ENCODE measurements at places on chromosomes 4 and X.

- DNase-seq: no peak
Measured at GRCh38 chrX:20514358-20514757, 247.6 kb upstream of the RPS6KA3 start.

GRCh38 chr4:76969941-76970529 is 20.5 kb downstream of the SEPTIN11 start:
- DNase-seq: no peak

DNA sequence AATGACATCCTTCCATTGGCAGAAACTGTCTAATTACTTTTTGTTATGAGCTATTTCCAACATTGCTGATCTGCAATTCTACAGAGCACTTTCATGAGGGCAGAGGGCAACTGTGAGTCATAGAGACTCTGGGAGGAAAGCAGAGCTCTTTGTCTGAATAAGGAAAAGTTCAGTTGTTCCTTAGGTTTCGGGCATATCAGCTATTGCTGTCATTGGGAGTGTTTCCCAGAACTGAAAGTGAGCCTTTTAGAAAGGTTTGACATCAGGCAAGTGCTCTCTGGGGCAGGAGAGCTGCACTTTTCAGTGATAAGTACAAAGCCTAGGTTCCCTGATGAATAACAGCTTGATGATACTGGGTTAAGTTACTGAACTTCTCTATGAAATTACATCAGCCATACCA is 119.2 kb upstream of the EDNRA start:
- DNase-seq: peak; percentile 45

- DNase-seq: no peak
Measured at GRCh38 chr4:31585503-31585902, 865.3 kb downstream of the PCDH7 start.

GRCh38 chrX:56248492-56248891 is 16.3 kb downstream of the KLF8 start:
- DNase-seq: peak; percentile 32

DNA sequence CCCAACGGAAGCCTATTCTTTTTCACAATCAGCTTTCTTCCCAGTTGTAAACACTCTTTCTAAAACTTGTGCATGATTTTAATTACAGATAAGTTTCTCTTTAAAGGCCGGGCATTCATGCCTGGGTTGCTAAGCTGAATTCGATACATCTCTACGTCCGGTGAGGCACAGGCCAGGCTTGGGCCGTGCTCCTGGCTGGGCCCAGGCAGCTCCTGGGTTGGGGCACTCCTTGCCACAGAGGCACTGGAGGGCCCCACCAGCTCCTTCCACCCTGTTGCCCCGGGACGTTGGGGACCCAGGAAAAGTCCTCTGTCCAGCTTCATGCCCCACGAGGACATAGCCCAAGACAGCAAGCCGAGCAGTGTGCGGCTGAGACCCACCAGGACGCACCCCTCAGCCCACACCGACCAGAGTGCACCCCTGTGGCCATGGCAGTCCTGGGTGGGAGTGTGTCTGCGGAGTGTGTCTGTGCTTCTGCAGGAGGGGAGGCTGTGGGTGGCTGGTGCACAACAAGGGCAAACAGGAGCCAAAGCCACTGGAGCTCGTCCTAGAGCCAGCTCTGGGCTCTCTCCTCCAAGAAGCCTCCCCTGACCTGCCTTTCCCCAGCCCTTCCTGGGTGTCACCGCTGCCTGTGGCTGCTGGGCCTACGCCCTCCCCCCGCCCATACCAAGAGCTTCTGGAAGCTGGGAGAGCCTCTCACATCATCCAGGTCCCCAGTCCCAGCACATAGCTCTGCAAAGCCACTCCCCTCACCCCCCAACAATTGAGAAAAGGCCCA is 128.0 kb upstream of the NKX1-1 start:
- peak; percentile 46 for DNase-seq

GRCh38 chrX:26783512-26784225 is 567.7 kb downstream of the MAGEB5 start:
- no peak for DNase-seq

- no peak for DNase-seq
Measured at GRCh38 chr4:35965300-35965699, 279.0 kb downstream of the ARAP2 start.

GRCh38 chrX:39201305-39201990 is 400.2 kb downstream of the MID1IP1 start:
- DNase-seq: no peak

GRCh38 chrX:150806827-150807226 is 91.6 kb downstream of the CD99L2 start:
- DNase-seq: no peak

DNA sequence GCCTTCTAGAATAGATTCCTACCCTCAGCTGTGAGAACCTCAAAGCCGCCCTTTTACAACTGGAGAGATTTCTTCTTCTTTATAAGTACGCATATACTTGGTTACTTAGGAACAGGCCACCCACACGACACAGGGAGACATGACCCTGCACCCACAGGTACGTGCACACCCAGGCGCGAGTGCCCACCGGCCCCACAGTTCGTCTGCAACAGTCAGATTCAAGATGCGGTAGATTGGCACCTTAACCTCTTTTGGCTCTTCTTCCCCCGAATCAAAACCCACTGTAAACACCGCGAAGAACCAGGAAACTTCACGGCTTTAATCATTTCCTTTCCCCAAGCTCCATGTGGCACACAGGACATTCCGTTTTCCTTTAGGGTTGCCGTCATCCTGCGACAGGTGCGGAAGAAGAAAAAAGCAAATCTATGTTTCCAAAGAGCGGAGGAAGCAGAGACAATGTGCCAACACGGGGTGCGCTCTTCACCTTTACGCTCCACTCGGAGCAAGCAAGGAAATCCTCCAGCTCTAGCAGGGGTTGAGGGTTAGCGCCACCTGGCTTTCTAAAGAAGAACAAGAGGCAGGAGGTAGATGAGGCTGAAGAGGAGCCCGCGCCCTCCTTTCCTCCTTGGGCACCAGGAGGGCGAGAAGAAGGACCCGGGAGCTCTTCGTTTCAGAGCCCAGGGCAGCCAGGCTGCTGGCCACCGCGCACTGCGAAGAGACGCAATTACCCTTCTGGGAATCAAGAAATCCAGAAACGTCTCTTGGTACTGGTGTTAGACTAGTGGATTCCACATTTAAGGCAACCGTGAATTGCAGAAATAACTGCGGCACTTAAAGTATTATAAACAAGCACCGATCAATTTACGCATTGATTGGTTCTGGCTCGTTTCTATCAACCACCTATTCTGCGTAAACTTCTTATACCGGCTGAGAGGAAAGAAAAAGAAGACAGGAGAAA is 35.7 kb downstream of the HAND2 start:
- DNase-seq: peak; percentile 46

DNA sequence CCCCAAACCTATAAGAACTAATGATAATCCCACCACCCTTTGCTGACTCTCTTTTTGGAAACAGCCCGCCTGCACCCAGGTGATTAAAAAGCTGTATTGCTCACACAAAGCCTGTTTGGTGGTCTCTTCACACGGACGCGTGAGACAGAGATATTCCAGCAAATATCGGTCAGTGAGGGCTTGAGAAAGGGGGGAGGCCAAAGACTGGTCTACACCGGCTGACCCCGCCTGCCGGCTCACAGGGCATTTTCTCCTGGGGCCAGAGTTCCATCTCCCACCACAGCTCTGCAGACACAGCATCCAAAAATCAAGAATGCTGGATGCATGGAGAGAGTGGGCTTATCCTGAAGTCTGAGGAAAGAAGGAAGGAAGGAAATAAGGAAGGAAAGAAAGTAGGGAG is 176.0 kb downstream of the SHOX start:
- DNase-seq: no peak

DNA sequence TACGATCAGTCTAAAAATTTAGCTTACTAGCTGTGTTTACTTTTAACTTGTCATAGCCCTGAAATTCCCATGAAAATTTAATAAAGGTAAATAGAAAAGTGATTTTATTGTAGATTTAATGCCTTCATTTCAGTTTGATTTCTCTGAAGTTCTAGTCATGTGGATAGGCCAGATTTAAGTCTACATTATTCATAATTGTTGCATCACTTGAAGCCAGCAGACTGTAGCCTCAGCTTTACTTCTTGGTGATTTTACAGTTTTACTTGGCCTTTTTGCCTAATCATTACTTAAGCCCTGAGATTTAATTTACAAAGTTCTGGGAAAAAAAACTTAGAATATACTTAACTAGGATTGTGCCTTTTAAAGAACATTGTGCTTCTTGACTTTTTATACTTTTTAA is 73.5 kb upstream of the FHDC1 start:
- no peak for DNase-seq

DNA sequence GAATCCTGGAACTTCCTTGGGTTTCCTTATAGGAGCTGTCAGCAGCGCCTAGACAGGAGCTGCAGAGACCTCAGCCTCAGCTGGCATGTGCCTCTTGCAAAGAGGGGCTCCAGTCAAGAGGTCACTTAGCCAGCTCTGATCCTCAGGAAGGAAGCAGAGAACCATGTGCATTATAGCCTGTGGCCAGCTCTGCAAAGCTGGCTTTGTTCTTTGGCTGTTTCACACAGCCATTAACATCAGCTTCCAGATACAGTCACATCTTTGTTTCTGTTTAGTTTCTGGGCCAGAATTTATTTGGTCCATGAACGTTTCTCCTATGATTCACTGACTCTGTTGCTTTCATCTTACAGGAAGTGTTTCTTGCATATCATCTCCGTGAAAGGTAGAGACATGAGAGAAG is 92.4 kb downstream of the CC2D2A start:
- DNase-seq: no peak

DNA sequence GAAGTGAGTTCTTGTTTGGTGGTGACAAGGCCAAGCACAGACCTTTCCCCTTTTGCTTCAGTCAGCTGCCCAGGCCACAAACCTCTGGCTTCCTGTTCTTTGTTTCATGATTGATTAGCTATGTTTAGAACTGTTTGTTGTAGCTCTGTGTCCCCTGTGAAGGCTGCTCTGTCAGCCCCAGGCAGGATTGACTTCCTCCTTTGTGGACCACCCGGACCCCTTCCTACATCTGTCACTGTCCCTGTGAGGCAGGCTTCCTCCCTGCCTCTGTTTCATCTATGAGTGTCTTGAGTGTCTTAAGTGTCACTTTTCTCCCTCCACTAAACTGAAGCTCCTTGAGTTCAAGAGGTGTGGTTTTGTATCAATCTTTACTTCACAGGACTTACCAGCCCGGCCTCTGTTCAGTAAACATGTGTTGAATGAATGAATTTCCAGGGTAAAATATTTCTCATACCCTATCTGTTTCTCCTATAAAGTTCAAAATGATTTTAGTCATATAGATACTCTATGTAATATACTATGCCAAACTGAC is 83.5 kb downstream of the ZNF674 start:
- no peak for DNase-seq

- no peak for DNase-seq
Measured at GRCh38 chr4:48985602-48985975, 486 bp upstream of the CWH43 start.

DNA sequence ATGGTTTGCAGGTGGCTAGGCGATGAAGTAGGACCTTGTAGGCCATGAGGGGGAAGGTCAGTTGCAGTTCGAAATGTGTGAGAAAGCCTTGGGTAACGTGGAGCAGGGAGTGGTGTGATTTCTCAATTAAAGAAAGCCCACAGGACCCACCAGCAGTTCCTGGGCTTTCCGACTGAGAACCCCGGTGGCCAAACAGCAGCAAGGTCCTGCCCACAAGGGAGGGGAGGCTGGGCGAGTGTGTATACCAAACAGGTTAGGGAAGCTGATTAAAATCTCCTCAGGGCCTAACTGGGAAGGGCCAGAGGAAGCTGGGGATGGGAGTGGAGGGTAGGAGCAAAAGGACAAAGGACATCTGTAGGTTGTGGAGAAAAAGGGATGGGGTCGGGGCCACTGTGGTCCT is 2.4 kb downstream of the ATP6AP1 start:
- no peak for DNase-seq

DNA sequence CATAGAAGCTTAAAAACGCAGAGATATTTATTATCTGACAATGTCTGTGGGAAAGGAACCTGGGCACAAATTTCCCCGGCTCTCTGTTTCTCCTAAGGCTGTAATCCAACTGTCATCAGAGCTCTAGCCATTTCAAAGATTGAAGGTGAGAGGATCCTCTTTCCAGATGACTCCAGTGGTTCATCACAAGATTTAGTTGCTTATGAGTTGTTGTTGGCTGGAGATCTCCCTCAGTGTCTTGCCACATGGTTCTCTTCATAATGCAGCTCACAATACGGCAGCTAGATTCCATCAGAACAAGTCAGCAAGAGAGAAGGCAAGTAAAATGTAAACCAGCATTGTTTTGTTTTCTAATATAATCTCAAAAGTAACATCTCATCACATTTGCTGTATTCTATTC is 369.4 kb downstream of the GASK1B start:
- DNase-seq: no peak

- DNase-seq: no peak
Measured at GRCh38 chr4:150938417-150938816, 76.7 kb downstream of the LRBA start.

DNA sequence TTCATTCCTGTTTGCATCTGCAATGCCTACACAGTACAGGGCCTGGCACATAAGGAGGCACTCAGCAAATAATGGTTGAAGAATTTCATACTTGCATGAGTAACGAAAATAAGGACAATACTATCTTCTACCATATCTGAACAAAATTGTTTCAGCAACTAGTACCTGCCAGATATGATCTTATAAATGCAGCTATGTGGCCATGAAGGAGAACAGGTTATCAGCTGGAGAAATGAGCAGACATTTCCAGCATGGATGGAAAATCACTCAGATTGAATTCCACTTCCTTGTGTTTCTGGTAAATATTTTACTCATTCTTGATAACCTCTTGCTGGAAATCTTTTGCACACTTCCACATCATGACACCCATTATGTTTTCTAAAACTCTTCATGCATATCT is 204.0 kb downstream of the ADAMTS3 start:
- DNase-seq: no peak

GRCh38 chr4:181890911-181891310 is 352.3 kb upstream of the TENM3 start:
- DNase-seq: no peak

DNA sequence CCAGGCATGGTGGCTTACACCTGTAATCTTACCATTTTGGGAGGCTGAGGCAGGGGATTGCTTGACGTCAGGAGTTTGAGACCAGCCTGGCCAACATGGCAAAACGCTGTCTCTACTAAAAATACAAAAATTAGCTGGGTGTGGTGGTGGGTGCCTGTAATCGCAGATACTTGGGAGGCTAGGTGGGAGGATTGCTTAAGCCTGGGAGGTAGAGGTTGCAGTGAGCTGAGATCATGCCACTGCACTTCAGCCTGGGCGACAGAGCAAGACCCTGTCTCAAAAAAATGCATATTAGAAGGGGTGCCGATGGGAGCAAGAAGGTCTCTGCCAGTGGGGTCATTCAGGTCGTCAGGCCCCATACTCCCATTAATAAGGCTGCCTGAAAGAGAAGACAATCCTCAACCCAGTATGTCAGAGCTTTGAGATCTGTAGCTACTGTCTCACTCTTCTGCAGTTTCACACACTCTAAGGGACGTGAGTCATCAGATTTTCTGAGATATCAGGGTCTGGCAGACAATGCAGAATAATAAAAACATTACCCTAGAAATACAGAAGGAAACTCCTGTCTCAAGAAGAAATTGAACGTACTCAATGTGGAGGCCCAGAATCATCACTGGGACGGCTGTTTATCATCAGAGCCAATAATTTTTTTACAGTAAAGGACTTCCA is 176.7 kb upstream of the FAT1 start:
- DNase-seq: no peak

Data from heart left ventricle (tissue), 16 donors.